ENCODE measurements at places on chromosomes 11 and 22. TPM values are rescaled to one million over a fixed set of nuclear protein-coding genes. Genes with fewer than 3 reads are reported as not detected.

- H3K36me3 ChIP-seq = peaks cover 34% of the 10 kb centered on the region
- peaks cover 38% of the 10 kb centered on the region for H3K4me1 ChIP-seq
- no peak overlapping the region for H3K4me3 ChIP-seq
- peak; percentile 98 for DNase-seq
- no peaks in the 10 kb centered on the region for H3K27me3 ChIP-seq
Observed at GRCh38 chr22:27885977-27886842, 32.8 kb downstream of the PITPNB start.

The C1QTNF4 gene
- not detected for total RNA-seq

GRCh38 chr11:61362542-61362875 is 335 bp downstream of the TMEM138 start:
- peak; percentile 65 for DNase-seq
- H3K4me3 ChIP-seq = peak overlapping the region; percentile 88
- H3K27ac ChIP-seq = peak overlapping the region; percentile 99
- H3K27me3 ChIP-seq = no peaks in the 10 kb centered on the region

GRCh38 chr22:24159650-24160049 is 21.6 kb upstream of the SUSD2 start:
- H3K27ac ChIP-seq = no peak overlapping the region
- peaks cover 8% of the 10 kb centered on the region for H3K36me3 ChIP-seq
- no peaks in the 10 kb centered on the region for H3K27me3 ChIP-seq
- DNase-seq = no peak
- H3K4me1 ChIP-seq = peaks cover 22% of the 10 kb centered on the region

- DNase-seq = no peak
- H3K27ac ChIP-seq = peak overlapping the region; percentile 97
- no peaks in the 10 kb centered on the region for H3K27me3 ChIP-seq
- H3K4me1 ChIP-seq = peaks cover 2% of the 10 kb centered on the region
- H3K4me3 ChIP-seq = peak overlapping the region; percentile 94
Observed at GRCh38 chr11:111870522-111870885, 877 bp downstream of the ALG9 start.

The OR52K1 gene
- not detected for total RNA-seq

DNA sequence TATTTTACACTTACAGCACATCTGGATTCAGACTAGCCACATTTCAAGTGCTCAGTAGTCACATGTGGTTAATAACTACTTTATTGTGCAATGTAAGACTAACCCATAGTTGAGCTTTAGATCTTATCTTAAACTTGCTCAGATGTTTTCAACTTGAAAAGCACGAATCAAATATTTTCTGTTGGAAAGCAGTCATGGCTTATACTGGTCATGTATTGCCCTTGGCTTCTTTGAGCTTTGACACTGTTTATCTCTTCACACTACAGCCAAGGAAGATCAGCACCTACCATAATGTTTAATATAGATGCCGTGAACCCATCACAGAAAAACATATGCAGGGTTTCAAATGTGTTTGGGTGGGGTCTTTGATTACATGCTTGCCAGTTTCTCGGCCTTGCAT is 4.4 kb downstream of the RBX1 start:
- peaks cover 2% of the 10 kb centered on the region for H3K4me1 ChIP-seq
- H3K27ac ChIP-seq = no peak overlapping the region
- H3K36me3 ChIP-seq = peaks cover 22% of the 10 kb centered on the region
- DNase-seq = peak; percentile 21

The DDTL gene
- 0.36 TPM for total RNA-seq
